ENCODE measurements at places on chromosomes 1 and 21. TPM values are rescaled to one million over a fixed set of nuclear protein-coding genes. Genes with fewer than 3 reads are reported as not detected.

Gene STMN1
- polyA plus RNA-seq: 271 TPM

Gene PIGR
- 0.07 TPM for polyA plus RNA-seq

Gene IQCC
- polyA plus RNA-seq: 2.3 TPM

Gene FCRL1
- polyA plus RNA-seq: not detected

Gene KRTAP11-1
- polyA plus RNA-seq: not detected

Gene LAMC2
- 0.47 TPM for polyA plus RNA-seq

Measured in ovary (tissue), 10 donors.